ENCODE measurements at places on chromosomes 4 and X.

- no peak for DNase-seq
Observed at GRCh38 chr4:134773497-134774000, 572.0 kb upstream of the PABPC4L start.

- no peak for DNase-seq
Observed at GRCh38 chr4:60897415-60897814, 302.7 kb upstream of the ADGRL3 start.

DNA sequence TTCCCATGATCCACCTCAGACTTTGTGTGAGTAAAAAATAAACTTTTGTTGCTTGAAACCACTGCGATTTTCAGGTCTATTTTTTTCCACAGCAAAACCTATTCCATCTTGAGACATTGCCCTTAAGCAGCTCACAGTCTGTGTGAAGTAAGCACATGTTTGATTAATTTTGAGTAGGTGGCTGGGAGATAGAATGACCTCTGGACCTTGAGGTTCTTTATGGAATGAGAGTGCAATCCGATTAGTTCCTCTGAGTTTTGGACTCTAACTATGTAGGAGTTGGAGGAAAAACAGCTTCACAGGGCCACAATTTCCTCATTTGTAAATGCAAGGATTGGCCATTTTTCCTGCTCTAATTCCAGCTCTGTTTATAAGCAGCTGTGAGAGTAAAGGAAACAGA, 234.1 kb upstream of the IGFBP7 start:
- no peak for DNase-seq

- DNase-seq, result no peak
Observed at GRCh38 chrX:111581086-111581485, 69.6 kb downstream of the SERTM2 start.

- DNase-seq, result no peak
Observed at GRCh38 chrX:427812-428725, 41.4 kb upstream of the PPP2R3B start.

DNA sequence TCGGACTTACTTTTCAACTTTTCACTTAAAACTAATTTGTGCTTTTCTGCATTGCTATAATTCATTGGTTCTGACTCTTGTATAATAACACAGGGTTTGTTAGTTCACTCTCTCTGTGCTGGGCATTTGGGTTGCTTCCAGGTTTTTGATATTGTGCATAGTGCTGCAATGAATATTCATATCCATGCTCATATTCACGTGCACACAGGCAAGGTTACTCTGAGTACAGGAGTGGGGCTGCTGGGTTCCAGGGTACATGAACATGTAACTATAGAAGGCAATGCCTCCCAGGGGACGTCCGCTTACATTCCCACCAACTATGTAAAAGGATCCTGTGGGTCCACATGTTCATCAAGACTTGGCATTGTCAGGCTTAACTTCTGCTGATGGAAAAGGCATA, 117.2 kb downstream of the ADGRA3 start:
- DNase-seq, result no peak

- no peak for DNase-seq
Observed at GRCh38 chrX:16666541-16666940, 16.6 kb downstream of the S100G start.
